ENCODE measurements at places on chromosomes 13 and 19. TPM values are rescaled to one million over a fixed set of nuclear protein-coding genes. Genes with fewer than 3 reads are reported as not detected.

- H3K36me3 ChIP-seq: peaks cover 6% of the 10 kb centered on the region
- no peak overlapping the region for H3K4me3 ChIP-seq
Observed at GRCh38 chr19:3145909-3146676, 10.3 kb downstream of the GNA15 start.

NCAN gene
- 0.05 TPM for total RNA-seq

SHC2 gene
- 46.9 TPM for total RNA-seq

GRCh38 chr13:69474011-69474685 lies 633.5 kb upstream of the ATXN8OS start:
- H3K27me3 ChIP-seq: no peaks in the 10 kb centered on the region
- H3K4me1 ChIP-seq: no peaks in the 10 kb centered on the region
- H3K27ac ChIP-seq: no peak overlapping the region
- H3K36me3 ChIP-seq: no peaks in the 10 kb centered on the region
- DNase-seq: no peak

DNA sequence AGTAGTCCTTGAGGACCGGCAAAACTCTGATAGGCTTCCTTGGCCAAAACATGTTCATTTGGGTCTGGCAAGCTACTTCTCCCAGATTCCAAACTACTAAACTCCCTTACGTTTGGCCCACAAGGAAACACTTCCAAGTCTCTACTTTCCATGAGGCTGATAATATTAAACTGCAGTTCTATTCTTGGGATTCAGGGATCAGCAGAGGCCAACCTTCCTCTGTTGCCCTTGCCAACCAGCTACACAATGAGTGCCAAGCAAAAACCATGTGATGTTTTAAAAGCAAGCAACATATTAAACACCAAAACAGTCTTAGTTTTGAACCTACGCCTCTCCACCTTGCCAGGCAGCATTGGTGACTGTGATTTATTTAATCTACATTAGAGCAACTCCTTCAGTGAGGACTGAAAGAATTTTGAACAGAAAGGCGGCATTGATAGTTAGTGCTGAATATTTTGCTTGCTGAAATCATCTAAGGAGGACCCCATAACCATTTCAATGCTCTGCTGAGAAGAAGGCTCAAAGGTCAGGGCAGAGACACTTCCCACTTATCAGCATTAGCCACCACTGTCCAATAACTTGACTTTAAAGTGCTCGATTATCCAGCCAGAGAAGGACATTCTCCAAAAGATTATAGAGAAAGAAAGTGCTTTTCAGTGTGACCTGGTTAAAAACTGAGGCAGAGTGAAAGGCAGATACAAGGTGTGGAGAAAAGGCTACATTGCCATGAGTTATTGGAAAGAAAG lies 287.1 kb downstream of the TBC1D4 start:
- no peak overlapping the region for H3K4me3 ChIP-seq
- H3K27me3 ChIP-seq: peaks cover 2% of the 10 kb centered on the region
- H3K36me3 ChIP-seq: no peaks in the 10 kb centered on the region

DNA sequence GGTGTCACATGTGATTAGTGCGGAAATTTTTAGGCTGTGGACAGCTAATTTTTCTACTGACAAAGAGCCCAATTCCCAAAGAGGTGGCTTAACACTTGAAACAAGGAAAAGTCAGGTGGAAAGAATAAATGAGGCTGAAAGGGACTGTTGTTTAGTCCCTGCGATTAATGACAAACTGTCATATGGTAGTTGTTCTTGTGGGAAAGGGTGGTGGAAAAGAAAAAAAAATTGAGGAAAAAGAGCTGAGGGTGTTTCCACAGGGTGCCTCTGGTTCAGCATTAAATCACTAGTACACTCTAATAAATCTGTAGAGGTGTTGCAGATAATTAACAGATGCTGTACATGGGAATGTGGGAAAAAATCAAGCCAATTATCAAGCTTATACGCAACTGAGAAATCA lies 300.7 kb downstream of the DNAJC15 start:
- no peaks in the 10 kb centered on the region for H3K36me3 ChIP-seq
- no peaks in the 10 kb centered on the region for H3K4me1 ChIP-seq
- no peak for DNase-seq
- no peak overlapping the region for H3K4me3 ChIP-seq

DNA sequence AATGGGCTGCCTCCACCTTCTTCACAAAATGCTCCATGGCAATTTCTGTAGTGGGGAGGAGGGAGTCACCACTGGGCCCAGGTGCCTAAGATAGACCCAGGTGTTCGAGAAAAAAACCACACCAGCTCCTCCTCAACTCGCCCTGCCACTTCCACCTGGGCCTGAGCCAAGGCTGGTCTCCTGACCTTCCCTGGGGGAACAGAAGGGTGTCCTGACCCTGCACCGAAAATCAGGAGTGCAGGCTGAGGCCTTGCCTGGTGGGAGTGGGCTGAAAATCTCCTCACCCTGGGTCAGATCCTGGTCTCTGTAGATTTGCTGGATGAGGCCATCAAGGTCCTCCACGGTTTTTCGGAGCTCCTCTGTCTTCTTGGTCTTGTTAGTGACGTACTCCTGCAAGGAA lies 17.6 kb upstream of the AKAP8 start:
- H3K27ac ChIP-seq: no peak overlapping the region
- H3K4me3 ChIP-seq: peak overlapping the region; percentile 77
- peaks cover 43% of the 10 kb centered on the region for H3K36me3 ChIP-seq

- peaks cover 7% of the 10 kb centered on the region for H3K27me3 ChIP-seq
- H3K4me3 ChIP-seq: peak within 1 kb of the TSS; percentile 99
- peaks cover 8% of the 10 kb centered on the region for H3K4me1 ChIP-seq
Observed at GRCh38 chr19:10717356-10718204, at the start of gene DNM2. Gene DNM2, plus strand, starts transcription at chr19:10718079. Its CDS starts 164 bp downstream, at chr19:10718243.

DNA sequence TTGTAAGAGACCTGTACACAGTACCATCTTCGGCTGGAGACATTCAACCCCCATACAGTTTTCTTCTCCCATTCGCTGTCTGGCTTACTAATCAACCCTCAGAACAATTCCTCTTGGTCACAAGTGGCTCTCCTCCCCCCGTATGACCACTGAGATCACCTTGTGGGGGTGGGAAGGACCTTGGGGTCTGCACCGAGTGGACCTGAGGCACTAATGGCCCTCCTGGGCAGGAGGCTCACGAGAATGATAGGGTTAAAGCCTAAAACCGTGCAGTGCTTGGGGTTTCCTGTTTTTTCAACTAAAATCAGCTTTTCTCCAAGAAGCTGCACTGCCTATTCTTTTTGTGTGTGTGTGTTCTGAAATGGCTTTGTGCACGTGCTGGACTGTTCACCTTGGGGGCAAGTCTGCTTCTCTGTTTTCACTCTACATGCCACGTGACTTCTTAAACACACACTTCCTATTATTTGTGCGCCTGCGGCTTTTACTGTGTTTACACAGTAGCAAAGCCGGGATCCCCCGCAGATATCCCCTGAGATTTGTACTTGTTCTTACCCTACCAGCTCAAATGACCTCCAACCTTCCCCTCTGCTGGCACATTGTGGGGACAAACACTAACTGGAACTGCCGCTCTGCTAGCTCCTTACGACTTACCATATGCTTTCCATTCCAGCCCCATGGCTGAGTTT lies 12.3 kb downstream of the RBM26 start:
- no peak for DNase-seq
- H3K4me1 ChIP-seq: peaks cover 22% of the 10 kb centered on the region
- H3K36me3 ChIP-seq: peaks cover 12% of the 10 kb centered on the region
- peak overlapping the region; percentile 62 for H3K27ac ChIP-seq
- no peak overlapping the region for H3K4me3 ChIP-seq
